Germinal center (tissue), 1 donor: ENCODE measurements at places on chromosomes 5 and 9.

- no peak for DNase-seq
Measured at GRCh38 chr5:171961117-171961516, 45.3 kb downstream of the FBXW11 start.

DNA sequence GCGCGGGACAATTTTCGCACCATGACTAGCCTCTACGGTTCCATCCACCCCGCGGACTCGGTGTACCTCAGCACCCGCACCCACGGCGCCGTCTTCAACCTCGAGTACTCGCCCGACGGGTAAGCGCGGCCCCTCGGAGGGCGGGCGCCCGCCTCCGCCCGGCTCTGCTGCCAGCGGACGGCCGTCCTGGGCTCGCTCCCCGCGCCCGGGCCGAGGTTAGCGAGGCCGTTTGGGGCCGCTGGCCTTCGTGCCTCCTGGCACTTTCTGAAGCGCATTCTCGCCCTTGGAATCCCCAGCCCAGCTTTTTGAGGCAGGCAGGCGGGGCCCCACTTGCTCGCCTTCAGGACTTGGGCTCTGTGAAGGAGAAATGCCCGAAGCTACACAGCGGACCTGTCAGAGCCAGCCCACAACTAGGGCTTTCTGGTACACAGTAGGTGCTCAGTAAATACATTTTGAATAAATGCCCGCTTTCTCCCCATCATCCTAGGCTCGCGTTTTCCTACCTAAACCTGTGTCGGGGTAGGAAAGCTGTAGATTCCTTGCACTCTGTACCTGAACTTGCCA, 772 bp downstream of the DCAF10 start:
- peak; percentile 46 for DNase-seq

GRCh38 chr5:911601-912000, 18.9 kb downstream of the TRIP13 start:
- no peak for DNase-seq

DNA sequence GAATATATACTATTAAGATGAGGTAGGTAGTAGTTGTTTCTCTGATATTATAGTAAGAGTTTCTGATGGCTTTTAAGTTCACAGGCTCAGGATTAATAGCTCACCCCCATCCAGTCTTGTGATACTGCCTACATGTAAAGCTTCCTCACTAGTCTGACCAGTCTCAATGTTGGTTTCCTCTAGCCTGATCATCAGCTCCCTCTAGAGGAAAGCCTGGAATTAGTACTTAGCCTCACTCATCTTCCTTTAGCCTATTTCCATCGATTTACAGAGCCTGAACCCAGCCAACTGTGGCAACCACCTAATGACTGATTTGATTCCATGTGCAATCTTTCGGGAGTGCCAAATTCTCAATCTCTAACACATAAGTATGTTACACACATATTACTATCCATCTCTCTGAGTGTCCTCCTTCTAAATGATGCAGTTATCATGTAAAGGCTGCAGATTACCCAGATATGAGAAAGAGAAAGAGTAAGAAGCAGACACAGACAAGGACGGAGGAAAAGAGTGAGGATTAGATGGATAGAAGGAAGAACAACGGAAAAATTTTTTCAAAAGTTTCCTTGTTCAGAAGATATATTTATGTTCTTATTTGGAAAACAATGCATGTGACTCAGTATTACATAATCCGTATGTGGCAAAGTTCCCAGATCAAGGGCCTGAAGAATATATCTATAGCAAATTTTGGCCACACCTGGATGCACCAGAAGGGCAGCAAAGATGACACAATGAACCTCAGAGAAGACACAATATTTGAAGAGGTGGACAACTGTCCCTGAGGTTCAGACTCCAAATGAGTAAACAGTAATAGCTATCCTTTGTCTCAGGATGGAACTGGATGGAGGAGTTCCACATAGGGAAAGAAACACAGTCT, 333.7 kb downstream of the ELAVL2 start:
- no peak for DNase-seq

DNA sequence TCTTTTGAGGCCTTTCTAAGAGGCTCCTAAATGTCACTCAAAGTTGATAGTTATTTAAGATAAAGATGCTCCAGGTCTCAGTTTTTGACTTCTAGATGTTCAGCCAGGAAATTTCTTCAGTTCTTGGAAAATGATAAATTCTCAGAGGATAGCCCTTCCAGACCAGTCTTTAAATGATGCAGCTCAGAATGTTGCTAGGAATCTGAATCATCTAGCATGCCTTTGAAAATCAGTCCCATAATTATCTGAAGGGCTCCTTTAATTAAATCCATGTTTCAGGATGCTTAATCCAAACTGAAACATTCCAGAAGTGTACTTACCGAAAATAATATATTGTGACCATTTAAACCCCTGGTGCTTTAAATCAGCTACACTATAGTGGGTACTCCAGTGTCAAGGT, 107.5 kb upstream of the FBN2 start:
- no peak for DNase-seq

DNA sequence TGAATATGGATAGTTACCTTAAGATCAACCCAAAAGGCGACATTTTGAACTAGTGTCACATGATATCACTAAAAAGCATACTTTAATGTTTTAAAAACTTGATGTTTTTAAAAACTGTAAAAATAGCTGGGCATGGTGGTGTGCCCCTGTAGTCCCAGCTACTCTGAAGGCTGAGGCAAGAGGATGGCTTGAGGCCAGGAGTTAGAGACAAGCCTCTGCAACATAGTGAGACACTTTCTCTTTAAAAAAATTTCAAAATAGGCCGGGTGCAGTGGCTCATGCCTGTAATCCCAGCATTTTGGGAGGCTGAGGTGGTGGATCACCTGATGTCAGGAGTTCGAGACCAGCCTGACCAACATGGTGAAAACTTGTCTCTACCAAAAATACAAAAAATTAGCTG, 129.5 kb downstream of the NPR3 start:
- no peak for DNase-seq

GRCh38 chr5:95380103-95380628, 11.0 kb upstream of the FAM81B start:
- DNase-seq = no peak

- DNase-seq = no peak
Measured at GRCh38 chr5:157029457-157029856, 29.5 kb downstream of the HAVCR1 start.

DNA sequence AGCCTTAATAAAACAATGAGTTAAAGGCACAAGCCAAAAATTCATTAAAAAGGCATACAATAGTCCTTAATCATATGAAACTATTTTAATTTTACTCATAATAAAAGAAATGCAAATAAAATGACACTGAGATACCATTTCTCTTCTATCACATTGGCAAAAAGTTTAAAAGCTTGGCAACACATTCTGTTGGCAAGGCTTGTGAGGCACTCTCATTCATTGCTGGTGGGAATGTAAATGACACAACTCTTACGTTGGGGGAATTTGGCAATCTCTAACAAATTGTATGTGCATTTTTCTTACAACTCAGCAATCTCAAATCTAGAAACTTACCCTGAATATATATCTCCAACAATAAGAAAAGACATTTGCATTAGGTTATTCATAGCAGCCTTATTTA, 111.6 kb downstream of the PRELID2 start:
- DNase-seq = no peak

DNA sequence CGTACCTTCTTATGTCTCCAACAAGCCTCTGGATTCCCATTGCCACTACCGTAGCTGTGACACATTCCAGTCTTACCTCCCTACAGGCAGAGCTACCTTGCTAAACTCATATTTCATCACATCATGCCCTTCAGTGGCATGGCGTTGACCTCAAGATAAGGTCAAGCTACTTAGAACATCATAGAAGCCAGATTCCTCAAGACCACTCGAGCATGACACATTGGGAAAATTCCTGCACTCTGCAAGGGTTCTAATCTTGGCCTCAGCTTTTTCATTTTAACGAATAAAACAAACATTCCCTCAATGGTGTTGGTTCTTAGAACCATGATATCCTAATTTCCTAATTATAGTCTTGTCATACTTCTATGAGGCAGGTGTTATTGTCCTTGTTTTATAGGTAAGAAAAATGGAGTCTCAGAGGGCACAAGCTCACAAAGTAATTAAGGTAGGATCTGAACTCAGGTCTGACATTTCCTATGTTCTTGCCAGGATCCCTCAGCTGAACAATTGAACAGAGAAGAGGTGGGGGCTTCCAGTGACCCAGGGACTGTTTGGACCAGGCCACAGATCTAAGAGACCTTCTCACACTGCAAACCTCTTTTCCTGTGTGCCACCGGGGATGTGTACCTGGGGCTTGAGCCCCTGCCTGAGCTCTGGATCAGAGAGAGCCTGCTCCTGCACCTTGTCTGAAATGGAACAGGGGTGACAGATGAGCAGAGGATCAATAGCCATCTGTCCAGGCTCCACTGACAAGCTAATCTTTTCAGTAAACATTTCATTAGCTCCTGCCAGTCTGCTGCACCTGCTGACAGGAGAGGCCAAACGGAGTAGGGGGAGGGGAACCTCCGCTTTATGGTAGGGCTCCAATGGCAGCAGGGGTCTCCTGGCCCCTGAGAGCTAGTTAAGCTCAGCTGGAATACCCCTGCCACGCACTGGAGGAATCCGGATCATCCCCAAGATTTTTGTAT, 49.3 kb downstream of the ALG2 start:
- no peak for DNase-seq

DNA sequence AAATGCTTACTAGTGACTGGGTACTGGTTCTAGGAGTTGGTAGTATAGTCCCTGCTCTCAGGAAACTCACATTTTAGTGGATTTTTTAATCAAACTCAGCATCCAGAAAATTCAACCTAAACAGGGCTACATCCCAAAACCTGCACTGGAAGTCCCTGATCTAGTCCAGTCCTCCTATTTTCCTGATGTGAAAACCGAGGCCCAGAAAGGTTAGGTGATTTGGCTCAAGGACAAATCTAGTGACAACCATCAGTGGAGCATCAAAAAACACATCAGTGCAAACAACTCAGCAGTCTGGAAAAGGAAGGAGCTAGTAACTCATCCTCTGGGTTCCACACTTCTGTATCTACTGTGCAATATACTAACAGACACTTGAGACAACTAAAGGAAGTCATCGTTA, 38.2 kb downstream of the SERINC5 start:
- no peak for DNase-seq

DNA sequence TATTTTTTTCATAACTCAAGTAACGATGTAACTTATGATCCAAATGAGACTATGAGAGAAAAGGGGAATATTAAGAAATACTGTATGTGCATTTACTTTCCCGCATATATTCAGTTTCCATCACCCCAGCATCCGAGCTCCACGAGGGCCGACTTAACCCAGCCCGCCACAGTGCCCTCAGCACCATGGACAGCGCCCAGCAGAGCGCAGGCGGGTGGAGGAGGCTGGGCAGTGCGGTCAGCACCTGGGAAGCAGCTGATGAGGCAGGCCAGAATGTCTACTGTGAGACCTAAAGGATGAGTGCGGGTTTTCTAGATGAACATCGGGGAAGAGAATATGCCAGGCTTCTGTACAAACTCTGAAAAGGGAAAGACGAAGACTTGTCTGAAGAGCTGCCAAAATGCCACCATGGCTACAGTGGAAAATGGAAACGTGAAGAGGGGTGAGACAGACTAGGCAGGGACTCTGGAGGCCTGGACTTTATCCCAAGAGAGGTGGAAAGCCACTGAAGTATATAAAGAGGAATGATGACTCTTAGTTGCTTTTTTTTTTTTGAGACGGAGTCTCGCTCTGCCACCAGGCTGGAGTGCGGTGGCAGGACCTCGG, 34.5 kb upstream of the MED27 start:
- DNase-seq = peak; percentile 27

- DNase-seq = no peak
Measured at GRCh38 chr5:158301186-158301585, 442.2 kb upstream of the CLINT1 start.

- peak; percentile 81 for DNase-seq
Measured at GRCh38 chr5:180803181-180804128, 849 bp upstream of the MGAT1 start.

- no peak for DNase-seq
Measured at GRCh38 chr5:136013559-136013958, 15.2 kb upstream of the TGFBI start.
